ENCODE measurements at places on chromosomes 7 and 10. TPM values are rescaled to one million over a fixed set of nuclear protein-coding genes. Genes with fewer than 3 reads are reported as not detected.

Gene SLC29A3
- 4.1 TPM for total RNA-seq

Gene SH2D4B
- not detected for total RNA-seq

DNA sequence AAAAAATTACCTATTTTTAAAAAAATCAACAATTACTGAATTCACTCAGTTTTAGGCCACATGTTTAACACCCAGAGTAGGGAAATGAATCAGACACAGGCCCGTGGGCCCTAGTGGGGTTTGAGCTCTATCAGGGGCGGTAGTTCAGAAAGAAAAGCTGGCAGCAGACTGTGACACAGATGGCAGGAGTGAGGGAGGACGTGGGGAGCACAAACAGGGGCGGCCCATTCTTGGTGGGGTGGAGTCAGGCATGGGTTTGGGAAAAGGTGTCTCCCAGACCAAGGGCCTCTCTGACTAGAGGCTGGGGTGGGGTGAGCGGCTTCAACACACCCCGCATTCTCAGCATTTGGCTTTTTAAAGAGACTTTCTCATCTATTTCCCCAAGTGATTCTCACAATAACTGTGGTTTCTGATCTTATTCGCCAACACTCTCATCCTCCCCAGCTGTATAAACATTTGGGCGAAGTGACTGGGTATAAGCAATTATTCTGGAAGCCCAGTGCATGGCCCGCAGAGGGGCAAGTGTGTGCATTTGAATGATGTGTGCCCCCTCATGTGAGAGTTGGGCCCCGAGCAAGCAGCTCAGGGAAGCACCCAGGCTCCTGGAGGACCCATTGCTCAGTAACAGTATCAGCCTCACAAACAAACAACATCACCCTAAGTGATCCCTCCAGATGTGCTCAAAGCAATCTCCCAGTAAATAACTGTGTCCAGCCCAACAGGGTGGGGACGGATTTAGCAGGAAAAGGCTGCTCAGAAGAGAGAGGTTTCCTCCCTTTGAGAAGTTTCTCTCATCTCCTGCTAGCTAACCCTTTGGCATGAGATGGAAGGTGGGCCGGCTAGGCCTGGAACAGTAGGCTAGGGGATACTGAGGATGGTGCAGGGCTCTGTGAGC is 437.6 kb upstream of the ZMIZ1 start:
- DNase-seq: no peak

Gene FAM221A
- total RNA-seq: 13.5 TPM

Gene MORN4
- total RNA-seq: 1.6 TPM

GRCh38 chr7:6359021-6359420 is 86.6 kb upstream of the CYTH3 start:
- DNase-seq: no peak

Gene CLCN1
- not detected for total RNA-seq

DNA sequence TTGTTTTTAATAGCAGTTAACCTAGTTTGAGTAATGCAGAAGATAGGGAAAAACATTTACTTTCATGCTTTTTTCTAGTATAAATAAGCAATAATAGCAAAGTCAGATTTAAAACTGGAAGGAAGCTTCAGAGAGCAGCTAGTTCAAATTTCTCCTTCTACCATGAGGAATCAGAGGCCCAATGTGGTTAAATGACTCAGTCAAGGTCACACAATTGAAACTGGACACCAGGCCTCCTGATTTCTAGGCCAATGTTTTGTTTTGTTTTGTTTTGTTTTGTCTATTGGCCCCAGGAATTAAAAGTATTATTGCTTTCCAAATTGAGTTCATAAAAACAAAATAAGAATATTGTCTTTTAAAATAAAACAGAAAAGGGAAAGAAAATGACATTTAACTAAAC is 122.3 kb downstream of the TRIL start:
- DNase-seq: no peak

DNA sequence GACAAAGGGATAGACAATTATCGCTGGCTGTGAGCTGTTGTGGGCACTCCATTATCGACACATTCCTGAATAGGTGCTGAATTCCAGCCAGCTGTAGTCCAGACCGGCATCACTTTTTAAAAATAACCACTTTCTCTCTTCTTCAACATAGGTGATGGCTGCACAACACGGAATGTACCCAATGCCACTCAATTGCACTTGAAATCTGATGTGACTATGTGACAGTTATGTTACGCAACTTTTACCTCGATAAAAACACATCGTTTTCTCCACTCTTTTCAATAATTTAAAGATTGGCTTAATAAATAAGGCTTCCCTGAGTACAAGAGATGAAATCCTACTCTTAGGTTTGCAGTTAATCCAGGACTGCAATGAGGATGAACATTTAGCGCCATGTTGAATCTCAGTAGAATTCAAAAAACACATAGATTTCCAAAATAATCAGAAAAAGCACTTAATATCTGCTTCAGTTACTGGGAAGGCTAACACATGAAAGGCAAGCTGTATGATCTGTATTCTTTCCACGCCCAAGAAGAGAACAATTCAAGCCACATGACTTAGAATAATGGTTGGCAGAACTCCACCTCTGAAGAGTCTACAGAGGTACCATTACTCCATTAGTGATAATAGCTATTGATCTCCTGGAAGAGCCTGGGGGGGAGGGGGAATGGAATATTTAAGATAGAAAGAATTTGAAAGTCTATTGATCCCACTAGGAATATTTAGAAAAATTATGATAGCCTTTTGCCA is 3.6 kb downstream of the YWHAG start:
- no peak for DNase-seq

GRCh38 chr7:142774826-142775225 is 4.1 kb downstream of the PRSS2 start:
- DNase-seq: no peak

All from left colon (tissue), 2 donors.